ENCODE measurements at places on chromosomes 11 and 22. TPM values are rescaled to one million over a fixed set of nuclear protein-coding genes. Genes with fewer than 3 reads are reported as not detected.

The OR10A2 gene
- not detected for total RNA-seq

The MS4A4A gene
- not detected for total RNA-seq

The OR52E1 gene
- total RNA-seq: not detected

The TSSK2 gene
- not detected for total RNA-seq

The MOGAT2 gene
- total RNA-seq: not detected

The RASSF10 gene
- 0.35 TPM for total RNA-seq

The CECR2 gene
- total RNA-seq: not detected

The CDC42BPG gene
- 33.8 TPM for total RNA-seq

The KRTAP5-9 gene
- total RNA-seq: not detected

DNA sequence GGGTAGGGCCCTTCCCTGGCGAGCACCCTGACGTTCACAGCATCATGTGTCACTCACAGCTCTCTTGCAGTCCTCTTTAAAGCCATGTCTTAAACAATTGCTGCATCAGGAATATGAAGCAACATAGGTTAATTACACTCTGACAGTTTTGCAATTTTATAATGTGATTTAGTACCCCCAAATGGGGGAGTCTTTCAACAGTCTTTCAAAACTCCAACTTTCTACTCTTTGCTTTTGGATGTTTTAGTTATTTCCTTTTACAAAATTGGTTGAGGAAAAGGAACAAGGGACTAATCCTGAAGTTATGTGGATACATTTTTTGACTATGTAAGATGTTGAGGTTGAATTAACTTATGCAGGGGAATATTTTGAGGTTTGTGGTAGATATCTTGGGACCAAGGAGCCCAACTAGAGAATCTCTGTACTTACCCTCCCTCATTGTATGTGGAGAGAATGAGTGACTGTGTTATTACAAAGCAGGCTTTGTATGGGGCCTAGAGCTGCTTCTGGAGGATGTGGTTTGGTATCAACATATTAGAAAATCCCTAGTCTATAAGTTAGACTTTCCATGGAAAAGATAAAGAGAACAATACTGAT lies at the start of gene MMP8:
MMP8 (minus strand) TSS at position 51 of the 597 bp plus-strand sequence. CDS start 99 bp downstream, outside the sequence.
- no peak for DNase-seq

GRCh38 chr11:88555829-88556202 lies 218.3 kb upstream of the CTSC start:
- no peak for DNase-seq

GRCh38 chr11:131640320-131640719 lies 269.9 kb downstream of the NTM start:
- no peak for DNase-seq

- DNase-seq: no peak
These were observed 79.4 kb upstream of the PPARA start for GRCh38 chr22:46070803-46071450.

- no peak for DNase-seq
These were observed 257.7 kb upstream of the NARS2 start for GRCh38 chr11:78832226-78832947.

DNA sequence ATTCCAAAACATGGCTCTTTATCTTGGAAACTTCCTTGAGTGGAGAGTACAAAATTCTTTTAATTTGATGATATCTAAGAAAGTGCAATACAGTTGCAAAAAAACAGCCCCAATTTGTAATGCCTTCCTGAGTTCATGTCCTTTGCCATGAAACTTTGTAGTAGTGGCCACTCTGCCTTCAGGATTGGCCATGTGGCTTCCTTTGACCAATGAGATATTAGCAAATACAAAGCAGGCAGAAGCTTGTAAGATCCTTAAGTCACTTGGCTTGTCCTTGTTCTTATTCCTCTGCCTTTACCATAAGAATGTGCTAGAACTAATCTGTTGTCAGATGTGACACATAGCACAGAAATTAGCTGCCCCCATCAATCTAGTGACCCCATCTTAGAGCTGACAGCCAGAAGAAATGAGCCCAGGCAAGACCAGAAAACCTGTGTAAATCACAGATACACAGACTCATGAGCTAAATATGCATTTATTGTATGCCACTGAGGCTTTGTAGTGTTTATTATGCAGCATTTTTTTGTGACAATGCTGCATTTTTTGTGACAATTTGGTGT lies 29.8 kb upstream of the BLID start:
- no peak for DNase-seq

DNA sequence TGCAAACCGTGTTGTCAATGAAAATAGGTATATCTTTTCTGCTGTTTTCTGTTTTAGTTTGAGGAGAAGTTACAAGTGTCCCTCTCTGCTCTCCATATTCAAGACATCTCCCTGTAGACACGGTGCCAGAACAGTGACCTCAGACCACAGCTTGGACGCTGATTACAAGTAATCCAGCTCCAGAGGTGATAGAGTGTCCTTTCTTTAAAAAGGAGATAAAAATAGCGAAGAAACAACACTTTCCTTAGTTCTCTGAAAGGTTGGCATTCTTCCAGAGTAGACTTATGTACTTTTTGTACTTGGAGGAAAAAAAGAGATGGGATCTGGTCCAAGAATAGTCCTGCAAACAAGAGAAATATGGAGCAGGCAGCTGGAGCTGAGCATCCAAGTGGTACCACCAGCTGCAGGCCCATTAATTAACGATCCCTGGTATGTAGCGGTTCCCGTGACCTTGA lies 43.0 kb upstream of the WT1 start:
- DNase-seq: peak; percentile 6

DNA sequence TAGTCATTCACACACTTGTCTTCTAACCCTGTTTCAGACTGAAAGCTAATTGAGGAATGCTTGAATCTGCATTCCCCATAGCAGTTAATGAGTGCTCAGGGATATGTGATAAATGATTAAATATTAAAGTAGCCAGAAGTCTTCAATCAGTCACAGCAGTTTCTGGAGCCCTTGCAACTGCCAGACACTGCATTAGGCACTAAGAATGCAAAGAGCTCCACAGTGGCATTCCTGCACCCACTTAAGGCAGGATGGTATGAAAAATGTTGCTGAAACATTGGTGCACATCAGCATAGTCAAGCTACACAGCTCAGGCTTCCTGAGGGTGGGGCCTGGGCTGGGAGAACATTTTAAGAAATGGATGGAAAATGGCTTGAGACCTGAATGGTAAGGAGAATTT lies 6.5 kb downstream of the DTX4 start:
- DNase-seq: no peak

- no peak for DNase-seq
These were observed 5.3 kb downstream of the NHERF4 start for GRCh38 chr11:119190531-119190930.

DNA sequence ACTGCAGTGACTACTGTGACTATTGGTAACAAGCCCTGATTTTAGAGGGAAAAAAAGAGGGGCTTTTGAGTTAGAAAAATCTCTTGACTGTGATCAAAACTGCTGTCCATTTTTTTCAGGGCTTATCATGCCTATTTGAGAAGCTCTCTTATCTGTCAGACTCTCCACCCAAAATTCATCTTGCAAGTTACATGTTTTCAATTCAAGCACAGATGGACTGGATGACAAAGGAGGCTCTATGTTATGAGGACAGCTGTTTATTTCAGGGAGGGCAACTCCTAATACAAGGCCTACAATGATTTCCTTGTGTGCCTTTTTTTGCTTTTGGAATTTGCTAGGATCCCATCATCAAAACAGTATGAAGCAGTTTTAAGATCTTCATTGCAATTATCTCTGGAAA lies 35.2 kb upstream of the USP47 start:
- DNase-seq: no peak

GRCh38 chr22:45805413-45805812 lies 133.8 kb downstream of the ATXN10 start:
- DNase-seq: no peak

DNA sequence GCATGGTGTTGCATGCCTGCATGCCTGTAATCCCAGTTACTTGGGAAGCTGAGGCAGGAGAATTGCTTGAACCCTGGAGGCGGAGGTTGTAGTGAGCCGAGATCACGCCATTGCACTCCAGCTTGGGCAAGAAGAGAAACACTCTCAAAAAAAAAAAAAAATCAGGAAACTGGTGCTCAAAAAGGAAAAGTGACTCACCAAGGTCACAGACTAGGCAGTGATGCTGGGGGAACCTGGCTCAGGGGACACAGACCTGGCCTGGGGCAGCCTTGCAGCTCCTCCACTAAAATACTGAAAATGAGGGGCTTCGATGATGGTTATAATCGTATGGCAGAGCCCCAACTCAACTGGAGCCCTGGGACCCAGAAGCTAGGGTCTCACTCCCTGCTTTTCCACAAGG lies 8.1 kb upstream of the SLC35E4 start:
- DNase-seq: no peak

- DNase-seq: no peak
These were observed 7.0 kb downstream of the RHBDD3 start for GRCh38 chr22:29260601-29261315.

DNA sequence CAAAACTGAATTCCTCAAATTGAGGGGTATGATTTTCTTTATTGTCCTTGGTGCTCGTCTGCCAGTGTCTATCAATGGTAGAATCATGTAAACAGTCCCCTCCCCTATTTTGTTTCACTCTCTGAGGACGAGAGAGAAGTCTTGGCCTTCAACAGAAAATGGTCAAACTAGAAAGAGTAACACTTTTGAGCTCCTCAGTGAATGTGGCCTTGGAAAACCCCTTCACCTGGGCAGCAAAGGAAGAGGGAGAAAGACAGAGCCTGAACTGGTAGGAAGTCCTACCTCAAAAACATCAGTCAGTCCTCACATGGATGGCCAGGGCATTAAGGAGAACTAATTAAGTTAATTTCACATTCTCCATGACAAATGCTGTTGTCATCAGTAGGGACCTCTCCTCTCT lies 86.1 kb upstream of the TOP3B start:
- no peak for DNase-seq

- no peak for DNase-seq
These were observed 279.3 kb downstream of the CASP12 start for GRCh38 chr11:104618954-104619353.

- DNase-seq: no peak
These were observed 1.0 kb downstream of the SYCE3 start for GRCh38 chr22:50561401-50562358.

DNA sequence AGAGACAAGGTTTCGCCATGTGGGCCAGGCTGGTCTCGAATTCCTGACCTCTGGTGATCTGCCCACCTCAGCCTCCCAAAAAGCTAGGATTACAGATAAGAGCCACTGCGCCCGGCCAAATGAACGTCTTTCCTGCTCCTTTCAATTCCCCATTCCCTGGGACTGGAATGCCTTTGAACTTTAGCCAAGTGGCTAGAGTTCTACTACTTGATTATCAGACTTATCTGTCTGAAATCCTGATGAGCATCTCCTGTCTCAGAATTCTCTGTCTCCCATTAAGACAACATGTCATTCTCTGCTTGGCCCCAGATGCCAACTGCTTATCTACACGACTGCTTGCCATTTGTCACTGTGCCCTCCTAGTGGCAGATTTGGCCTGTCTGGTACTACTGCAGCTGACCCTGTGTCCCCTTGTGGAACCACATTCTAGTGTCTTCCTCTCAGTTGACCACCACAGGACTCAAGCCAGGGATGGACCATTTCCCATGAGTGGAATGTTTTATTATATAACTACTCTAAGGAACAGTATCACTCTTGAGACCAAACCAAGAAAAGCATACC lies 33.1 kb upstream of the IPO7 start:
- DNase-seq: no peak

- DNase-seq: no peak
These were observed 47.1 kb downstream of the BID start for GRCh38 chr22:17726928-17727897.

DNA sequence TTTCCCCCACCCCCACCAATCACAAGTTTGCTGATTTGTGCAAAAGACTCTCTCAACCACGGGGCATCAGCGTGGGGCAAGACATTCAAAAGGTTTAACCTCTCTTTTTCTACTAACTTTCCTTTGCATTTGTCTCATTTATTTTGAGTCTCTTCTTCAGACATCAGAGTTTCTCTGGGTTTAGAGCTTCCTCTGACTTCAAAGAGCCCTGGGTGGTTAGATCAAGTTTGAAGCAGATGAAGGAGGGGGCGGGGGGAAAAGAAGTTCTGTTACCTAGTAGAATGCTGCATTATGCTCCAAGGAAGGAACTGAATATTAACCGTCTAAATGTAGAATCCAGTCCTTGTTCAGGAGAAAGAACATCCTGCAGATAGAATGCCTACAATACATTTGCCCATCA lies 24.5 kb downstream of the GAS2 start:
- no peak for DNase-seq

DNA sequence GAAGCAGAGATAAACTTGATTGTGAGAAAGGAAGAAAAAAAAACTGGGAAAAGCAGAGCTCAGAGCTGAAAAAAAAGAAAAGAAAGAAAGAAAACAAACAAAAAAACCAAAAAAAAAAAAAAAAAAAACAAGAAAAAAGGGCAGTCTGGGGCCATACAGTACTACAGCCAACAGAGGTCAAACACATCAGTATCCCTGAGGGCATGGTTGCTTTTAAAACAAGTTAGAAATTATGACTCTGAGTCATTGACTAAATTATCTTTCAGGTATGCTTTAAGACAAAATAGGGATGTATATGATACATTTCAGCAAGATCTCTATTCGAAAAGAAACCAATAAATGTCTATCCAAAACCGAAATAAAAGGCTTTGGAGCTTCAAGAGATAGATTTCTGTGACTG lies 37.1 kb upstream of the TLCD5 start:
- peak; percentile 70 for DNase-seq

DNA sequence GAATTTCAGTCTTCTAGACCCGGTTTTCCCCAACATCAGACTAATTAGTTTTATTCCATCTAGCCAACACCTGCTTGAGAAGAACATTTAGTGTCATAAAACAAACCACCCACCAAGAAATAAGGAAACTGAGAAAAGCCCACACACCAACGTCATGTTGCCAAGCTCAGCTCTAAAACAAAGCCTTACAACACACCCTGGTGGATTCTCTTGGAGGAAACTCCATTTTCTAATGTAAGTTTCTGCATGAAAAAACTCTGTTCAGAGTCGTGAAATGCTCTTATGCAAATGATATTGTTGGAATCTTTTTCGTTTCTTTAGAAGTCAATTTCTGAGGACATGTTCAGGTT lies 105.0 kb upstream of the RAG2 start:
- no peak for DNase-seq

DNA sequence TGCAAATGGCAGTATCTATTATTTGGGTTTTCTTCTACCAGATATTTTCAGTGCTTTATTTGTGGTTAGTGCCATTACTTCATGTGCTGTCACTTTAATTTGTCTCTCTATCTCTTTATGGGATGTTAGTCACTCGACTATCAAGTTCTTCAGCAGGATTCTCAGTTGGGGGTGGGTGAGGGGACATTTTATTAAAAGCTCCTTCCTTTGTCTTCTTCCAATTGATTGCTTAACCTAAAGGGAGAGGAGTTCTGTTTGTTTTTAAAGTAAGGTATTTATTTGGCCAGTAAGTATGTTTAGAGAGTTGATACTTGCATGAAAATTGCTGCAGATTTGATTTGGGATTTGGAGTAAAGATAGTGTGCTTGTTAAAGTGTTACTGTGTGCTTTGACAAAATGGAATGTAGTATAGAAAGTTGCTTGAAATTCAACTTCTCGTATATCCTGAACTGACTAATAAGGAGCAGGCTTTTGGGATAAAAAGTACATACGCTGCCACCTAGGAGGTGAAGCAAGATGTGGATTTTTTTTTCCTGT lies 10.3 kb downstream of the YAP1 start:
- DNase-seq: no peak

All from PC-9 (cell line).